Thyroid gland (tissue), 4 donors: ENCODE measurements at places on chromosomes 5 and 9.

GRCh38 chr5:132662925-132663770 is 5.2 kb downstream of the IL13 start:
- no peak for DNase-seq

DNA sequence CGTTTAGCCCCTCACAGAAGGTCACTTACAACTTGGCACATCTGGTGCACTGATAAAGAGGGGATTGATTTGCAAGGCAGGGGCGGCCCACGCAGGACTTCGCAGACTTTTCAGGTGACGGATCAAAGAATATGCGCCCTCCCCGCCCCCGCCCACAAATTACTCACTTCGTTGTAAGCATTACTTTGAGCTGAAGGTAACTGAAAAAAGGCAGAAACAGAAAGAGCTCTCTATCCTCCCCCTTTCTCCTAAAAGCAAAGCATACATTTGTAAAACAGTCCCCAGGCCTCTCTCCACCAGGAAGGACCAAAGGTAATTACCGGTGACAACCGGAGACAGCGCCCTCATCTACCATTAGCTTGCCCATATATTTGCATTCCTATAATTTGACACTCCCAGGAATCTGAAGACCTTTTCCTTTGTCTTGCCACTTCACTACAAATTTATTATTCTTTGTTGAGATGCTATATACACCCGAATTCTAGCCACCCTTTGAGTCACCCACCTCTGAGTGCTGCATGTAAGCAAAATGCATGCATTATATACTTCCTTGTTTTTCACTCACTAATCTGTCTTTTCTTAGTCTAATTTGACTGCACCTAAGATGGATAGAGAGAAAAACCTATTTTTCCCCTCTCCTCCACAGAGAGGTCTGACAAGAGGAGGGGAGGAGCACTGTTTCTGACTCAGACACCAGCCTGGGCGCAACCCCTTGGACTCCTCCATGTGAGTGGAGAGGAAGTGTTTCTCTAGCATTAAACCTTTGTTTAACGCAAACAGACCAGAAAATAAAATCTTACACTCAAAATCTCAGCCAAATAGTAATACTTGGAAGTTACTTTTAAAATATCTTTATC is 74.7 kb upstream of the SPIN1 start:
- DNase-seq: no peak

DNA sequence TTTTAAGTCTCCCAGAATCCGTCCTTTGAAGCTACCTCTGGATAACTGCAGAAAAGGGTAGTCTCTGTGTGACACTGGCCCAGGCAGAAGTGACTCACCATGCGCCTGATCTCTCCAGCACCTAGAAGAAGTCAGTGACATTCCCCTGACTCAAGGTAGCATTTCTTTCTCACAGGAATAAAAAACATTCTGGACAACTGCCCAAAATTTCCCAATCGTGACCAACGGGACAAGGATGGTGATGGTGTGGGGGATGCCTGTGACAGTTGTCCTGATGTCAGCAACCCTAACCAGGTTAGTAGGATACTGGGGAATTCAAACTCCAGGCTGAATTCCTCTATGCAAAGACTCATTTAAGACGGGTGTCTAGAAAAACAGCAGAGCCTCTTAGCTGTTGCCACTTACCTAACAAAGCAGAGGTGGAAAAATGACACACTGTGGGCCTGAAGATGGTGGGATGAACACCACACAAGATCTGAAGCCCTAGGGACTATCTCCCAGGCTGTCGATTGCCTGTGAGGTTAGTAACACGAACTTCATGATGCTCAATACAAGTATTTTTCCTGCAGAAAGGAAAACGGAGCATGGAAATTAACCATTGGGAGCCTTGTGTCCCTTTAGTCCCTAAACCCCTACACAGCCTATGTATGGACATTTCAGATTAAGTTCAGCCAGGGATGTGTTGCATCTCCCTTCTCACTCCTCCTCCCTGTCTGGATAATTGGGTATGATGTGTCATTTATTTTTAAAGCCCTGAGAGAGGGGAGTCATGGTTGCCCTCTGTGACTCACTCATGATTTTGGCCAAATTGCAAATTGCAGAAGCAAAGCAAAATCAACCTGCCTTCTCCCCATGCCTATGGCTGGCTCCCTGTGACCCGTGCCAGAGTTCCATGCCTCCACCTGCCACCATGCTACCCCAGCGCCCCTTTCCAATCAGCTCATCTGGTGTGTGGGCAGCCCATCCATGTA is 37.2 kb downstream of the THBS4 start:
- no peak for DNase-seq

DNA sequence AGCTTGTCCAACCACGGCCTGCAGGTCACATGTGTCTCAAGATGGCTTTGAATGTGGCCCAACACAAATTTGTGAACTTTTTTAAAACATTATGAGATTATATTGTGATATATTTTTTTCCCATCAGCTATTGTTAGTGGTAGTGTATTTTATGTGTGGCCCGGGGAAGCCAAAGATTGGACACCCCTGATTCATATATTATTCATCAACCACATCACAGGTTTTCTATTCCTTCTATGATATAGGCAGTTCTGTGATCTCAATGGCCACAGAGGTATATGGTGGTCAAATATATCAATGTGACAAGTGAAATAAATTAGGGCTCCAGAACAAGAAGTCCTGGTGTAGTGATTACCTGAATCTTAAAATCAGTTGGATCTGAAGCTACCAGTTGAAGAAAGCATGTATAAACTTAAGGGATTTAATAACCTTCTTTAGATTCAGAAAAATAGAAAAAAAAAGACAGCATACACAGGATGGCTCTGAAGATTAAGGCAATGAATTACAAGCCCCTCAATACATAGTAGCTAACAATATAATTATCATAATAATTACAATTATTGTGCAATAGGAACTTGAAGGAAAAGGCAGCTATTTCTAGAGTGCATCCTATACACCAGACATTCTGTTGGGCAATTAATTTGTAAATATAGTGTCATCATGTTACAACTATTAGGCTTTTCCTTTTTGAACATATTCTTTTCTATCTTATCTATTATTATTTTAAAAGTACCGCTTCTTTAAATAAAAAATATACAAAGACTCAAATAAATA is 530.4 kb upstream of the PTPRD start:
- no peak for DNase-seq
